Osteoblast (primary cell): ENCODE measurements at places on chromosomes 5 and 9. TPM values are rescaled to one million over a fixed set of nuclear protein-coding genes. Genes with fewer than 3 reads are reported as not detected.

Gene SLC25A25
- 9.7 and 13.4 TPM in 2 replicates for total RNA-seq

Gene PHF24
- total RNA-seq: under 0.01 TPM in 1 of 2 replicates, not detected in the other

Gene PCDHGA9
- total RNA-seq: 6.2 and 6.5 TPM in 2 replicates

Gene DYNC2I2
- 51.3 and 52.1 TPM in 2 replicates for total RNA-seq

DNA sequence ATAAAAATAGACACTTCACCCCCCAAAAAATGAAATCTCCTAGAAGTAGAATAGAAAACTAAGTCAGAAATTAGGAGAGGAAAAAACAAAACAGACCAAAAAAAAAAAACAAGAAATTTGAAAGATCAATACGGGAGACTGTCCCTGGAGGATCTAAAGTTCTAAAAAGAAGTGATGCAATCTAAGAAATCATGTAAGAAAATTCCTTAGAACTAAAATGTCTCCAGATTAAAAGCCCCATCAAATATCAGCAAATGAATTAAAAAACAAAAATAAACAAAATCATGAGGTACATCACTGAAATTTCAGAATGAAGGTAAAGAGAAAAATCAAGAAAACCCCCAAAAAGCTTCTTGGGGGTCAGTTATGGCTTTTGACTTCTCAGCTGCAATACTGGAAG is 13.5 kb downstream of the FNIP1 start:
- no peak for DNase-seq

GRCh38 chr5:80370390-80370789 is 37.5 kb upstream of the ZFYVE16 start:
- DNase-seq: no peak

DNA sequence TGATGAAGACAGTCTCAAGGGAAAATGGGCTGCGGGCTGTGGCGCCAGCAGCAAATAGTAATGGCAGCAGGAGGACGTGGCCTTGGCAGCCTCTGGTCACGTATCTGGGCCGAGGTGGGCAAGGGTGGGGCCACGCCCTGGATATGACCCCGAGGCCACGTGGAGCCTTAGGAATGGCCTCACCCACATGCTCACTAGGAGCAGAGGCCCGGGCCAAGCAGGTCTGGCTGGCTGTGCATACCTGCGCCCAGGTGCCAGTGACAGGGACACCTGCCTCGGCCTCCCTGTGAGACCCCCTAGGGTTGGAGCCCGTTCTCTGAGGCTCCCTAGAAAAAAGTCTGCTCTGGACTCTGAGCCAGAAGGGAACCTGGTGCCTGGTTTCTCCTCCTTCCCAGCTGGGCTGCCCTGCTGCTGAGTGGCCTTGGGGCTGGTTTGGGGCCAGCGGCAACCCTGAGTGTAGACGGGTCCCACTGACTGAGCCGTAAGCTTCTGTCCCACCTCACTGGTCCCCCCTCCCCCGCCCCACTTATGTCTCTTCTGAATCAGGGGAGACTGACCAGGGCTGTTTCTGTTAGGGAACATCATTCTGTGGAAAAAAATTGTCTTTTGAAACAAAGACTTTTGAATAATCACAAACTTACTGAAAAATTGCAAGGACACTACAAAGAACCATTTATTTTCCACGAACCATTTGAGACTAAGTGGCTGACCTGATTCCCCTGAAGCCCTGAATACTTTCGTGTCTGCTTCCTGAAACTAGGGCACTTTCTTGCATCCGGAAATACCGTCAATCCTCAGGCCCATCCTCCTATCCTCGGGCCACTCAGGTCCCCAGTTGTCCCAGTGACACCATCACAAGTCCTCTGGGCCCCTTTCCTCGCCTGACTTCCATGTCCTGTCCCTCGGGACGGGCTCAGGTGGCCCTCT is 60.8 kb downstream of the WNK2 start:
- DNase-seq: no peak

DNA sequence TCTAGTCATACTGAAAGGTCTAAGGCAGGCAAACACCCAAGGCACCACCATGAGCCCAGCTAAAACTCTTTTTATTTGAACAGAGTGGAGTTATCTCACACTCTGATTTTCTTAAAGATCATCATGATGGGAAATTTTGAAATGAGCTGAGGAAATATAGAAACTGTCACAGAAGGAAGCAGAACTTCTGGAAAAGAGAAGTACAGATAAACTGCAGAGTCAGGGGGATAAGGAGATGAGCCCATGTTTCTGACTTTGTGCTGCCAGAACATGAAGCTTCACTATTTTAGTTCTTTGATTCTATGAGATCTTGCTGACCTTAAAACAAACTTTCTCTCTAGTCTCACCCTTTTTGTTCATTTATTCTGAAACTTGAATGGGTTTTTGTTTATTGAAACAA is 406.5 kb upstream of the EDIL3 start:
- no peak for DNase-seq

DNA sequence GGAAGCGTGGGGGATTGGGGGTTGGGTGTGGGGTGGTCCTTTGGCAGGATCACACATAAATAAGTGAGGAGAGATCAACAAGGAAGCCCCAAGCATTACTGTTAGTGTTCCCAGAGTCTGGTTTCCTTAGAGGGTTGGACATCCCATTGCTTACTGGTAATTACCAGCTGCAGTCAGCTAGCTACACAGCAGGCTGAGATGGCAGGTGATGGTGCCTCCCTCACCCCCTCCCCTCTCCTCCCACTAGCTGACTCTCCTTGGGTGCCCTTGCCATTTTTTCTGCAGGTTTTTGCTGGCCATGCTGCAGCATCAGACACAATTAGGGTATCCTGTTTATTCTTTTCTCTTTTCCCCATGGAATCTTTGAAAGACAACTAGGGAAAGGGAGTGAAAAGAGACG is 107.5 kb upstream of the TLR4 start:
- no peak for DNase-seq

DNA sequence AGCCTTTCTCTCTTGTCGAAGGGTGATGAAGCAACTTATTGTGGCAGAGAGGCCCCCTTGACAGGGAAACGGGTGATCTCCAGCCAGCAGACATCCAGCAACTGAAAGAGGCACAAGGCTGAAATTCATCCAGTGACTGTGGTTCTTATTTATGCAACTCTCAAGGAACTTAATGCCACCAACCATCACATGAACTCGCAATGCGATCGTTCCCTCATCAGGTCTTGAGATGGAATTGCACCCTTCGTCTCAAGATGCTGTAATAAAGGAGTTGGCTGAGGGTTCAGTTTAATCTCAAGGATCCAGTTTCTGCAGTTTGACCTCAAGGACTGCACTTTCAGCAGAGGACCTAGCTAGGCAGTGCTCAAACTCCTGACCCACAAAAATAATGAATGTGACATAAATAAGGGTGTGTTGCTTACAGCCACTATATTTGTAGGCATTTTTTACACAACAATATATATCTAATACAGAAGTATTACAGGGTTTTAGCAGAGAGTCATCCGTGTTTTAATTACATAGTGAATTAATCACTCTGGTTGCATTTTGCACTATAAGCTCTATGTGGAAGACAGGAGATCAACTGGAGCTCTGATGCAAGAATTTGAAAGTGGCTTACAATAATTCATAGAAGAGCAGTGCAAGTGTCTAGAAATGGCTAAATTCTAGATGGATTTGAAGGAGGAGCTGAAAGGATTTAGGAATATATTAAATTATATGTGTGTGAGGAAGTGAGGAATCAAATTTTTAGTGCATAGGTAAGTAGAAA is 957.8 kb upstream of the CTNND2 start:
- no peak for DNase-seq

GRCh38 chr5:76704131-76704663 is 11.7 kb upstream of the F2R start:
- no peak for DNase-seq

GRCh38 chr9:109908459-109909390 is 128.7 kb downstream of the PALM2AKAP2 start:
- no peak for DNase-seq
